ENCODE measurements at places on chromosomes 3 and 15.

GRCh38 chr3:118793176-118793575 lies 241.5 kb downstream of the IGSF11 start:
- no peak for DNase-seq

DNA sequence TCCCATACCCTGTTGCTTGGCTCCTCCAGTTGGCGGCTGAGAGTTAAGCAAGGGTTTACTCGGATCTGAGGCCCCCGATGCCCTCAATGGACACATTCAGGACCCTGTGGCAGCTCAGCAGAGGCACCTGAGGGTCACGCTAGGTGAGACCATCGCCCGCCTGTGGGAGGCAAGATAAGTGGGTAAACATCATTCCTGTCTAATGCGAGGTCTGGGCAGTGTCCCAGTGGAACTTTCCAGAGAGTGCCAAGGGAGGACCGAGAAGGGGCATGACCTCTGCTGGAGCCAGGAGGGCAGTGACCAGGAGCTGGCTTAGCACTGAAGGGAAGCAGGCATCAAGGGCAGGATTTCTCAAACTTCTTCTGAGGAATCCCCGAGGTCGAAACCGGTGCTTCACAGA lies 65.4 kb upstream of the SEC61A1 start:
- DNase-seq = no peak

DNA sequence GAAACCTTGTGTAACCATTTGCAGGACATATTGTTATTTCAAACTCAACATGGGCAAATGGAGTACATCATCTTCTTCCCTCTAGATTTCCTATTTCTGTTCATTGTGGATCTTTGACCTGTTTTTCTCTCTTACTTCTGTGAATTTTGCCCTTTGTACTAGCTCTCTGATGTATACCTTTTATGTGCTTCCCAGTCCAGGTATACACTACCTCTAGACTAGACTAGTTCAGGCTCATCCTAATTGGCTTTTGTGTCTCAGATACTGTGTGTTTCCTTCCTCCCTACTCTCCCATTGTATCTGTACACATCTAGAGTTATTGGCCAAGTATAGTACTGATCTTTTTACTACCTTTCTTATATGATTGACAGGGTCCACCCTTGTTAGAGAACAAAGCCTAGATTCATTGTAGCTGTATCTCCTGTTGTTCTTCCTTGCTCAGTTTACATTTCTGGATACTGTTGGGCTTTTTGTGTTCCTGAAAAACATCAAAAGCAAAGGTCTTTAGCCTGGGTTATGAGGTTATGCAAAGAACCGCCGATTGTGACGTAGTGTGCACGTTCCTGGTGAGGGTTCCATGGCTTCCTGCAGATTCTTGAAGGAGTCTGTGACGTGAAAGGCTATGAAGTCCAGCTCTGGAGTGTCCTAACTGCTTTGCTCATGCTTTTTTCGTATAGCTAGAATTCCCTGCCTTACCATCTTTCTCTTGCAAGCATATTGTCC lies 167.4 kb downstream of the KLHL25 start:
- no peak for DNase-seq

DNA sequence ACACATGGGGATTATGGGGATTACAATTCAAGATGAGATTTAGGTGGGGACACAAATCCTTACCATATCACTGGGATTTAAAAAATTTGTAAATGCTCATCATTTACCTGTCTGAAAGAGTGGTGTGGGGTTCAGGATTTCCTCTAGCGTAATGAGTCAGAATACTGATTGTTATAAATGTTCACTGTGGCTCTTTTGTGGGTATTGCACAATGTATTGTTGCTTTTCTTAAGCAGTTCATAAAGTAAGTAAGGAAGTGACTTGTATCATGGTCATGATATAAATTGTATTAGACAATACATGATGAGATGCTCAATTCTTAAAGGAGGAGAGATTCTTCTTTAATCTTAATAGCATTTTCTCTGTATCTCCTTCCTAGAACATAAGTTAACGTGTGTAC lies 262.1 kb downstream of the CNTN4 start:
- DNase-seq = no peak

DNA sequence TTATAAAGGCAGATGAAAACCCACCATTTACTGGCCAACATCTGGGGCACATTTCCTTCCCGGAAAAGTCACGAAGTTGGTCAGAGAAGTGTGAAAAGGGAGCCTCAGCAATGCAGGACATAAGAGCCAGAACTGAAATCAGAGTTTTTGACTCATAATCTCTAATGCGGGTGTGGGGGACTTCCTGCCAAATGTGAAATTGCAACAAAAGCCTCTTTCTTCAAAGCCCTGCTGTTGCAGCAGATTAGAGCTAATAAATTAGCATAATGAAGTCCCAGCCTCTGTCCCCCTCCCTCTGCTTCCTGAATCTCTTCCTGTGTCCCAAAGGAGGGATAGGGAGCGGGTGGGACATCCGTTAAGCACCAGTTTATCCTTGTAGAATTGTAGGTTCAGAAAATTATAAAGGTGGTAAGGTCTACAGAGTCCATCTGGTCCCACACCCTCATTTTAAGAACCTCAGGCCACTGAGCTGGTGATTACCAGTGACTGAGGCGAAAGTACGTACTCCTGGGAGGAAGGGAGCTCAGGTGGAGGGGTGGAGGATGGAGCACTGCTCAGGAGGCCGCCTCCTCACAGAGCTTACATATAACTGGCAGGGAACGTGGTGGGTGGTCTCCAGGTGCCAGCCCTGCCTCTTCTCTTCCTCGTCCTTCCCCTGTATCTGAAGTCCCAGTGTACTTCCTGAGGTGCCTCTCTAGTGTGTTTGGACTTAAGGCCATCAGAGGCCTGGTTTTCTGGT lies 35.0 kb downstream of the ST6GAL1 start:
- DNase-seq = no peak

- DNase-seq = no peak
Observed at GRCh38 chr15:63090472-63090871, 31.2 kb upstream of the LACTB start.

GRCh38 chr3:119769394-119770149 lies 12.3 kb upstream of the NR1I2 start:
- DNase-seq = no peak

- no peak for DNase-seq
Observed at GRCh38 chr3:18883571-18883970, 264.7 kb upstream of the KCNH8 start.

- DNase-seq = peak; percentile 56
Observed at GRCh38 chr3:53045518-53046170, at the start of gene SFMBT1. Gene SFMBT1, minus strand, starts transcription at chr3:53046073. Its CDS starts 76,945 bp downstream, at chr3:52969128.

DNA sequence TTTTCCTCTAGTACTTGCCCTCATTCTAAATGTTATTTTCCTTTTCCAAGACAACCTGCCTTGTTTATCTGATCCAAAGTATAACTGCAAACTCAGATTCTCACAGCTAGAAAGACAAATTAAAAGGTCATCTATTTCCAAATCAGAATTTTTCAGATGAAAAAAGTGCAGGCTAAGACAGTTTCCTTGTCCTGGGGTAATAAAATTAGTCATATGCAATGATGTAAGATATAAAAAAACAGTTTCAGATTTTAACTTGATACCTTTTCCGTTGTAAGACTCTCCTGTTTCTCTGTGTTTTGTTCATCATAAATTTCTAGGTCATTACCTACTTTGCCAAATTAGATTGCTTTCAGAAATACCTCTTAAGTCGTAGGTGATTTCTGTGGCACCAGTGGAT lies 238.4 kb upstream of the PEX5L start:
- DNase-seq = no peak

DNA sequence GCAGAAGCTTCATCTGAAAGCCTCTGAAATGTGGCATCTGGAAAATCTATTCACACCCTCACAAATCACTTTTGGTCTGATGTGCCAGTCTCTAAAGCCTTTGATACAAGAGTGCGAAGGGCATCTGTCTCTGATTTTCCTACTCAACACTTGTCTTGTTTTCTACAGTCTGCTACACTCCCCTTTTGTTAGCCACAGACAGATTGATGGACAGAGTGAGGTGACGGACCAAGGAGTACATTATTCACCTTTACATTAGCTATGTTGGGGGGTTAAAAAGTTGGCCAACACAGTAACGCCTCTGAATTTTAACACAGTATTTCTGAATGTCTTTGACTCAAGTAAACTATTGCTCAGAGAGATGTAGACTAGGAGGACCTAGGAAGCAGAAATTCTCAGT lies 63.1 kb downstream of the TNIK start:
- DNase-seq = no peak

- no peak for DNase-seq
Observed at GRCh38 chr3:45762647-45763302, 33.6 kb downstream of the SLC6A20 start.

- DNase-seq = no peak
Observed at GRCh38 chr15:68991723-68992122, 22.8 kb upstream of the NOX5 start.

DNA sequence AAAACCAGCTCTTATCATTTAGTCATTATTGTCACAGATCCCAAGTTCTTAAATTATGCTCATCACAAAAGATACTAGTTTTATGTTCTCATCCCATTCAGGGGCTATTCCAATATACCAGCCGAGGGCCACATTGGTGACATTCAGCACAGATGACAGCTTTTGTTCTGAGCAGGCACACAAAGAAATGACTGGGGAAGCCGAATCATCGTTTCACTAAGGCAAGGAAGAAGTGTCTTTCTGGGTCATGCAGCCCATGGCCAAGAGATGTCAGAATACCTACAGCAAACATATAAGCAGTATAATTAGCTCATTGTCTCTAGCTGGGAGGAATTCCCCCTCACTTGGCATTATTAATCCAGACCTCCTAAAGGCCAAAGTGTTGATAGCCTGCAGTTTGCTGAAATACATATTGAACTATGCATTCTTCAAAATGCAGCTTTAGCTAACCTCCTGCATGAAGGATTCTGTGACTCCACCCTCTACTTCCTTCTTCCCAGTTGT lies 100.2 kb downstream of the CNTN4 start:
- DNase-seq = no peak

GRCh38 chr3:47985381-47985780 lies 30.8 kb downstream of the MAP4 start:
- no peak for DNase-seq

- peak; percentile 31 for DNase-seq
Observed at GRCh38 chr15:67508407-67508806, 12.5 kb upstream of the C15orf61 start.

- peak; percentile 61 for DNase-seq
Observed at GRCh38 chr15:90035095-90035839, 34.1 kb downstream of the ZNF710 start.

DNA sequence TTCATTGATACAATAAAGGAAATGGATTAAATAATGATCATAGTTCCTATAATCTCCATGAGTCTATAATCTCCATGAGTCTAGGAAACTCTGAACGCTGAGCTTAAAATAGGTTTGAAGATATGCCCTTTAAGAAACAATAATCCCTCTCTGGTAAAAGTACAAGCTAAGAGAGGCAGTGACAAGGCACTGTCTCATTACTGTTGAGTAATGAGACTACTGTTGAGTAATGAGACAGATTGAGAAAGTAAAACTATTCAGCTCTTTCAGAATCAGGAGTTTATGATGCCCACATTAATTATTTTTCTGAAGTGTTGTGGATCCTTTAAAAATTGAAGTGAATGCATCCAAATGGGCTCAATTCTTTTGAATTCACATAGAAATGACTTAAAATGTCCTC lies 235.5 kb upstream of the THRB start:
- DNase-seq = no peak

- DNase-seq = peak; percentile 65
Observed at GRCh38 chr3:21752749-21753347, 1.8 kb upstream of the ZNF385D start.

DNA sequence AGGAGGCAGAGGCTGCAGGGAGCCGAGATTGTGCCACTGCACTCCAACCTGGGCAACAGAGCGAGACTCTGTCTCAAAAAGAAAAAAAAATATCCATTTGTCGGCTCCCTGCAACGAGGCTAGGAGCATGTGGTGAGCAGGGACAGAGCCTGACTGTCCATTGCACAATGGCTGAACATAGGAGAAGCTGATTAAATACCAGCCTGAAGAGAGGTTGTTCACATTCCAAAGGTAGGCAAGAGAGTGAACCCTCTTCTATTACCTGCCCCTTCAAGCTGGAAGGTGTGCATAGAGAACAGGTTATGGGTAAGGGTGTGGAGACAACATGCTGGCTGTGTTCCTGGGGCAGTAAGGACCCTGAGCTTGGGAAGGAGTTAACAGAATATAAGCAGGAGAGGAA lies 78.7 kb downstream of the DAPK2 start:
- DNase-seq = no peak

- DNase-seq = no peak
Observed at GRCh38 chr15:40929660-40930429, 705 bp downstream of the DLL4 start.

DNA sequence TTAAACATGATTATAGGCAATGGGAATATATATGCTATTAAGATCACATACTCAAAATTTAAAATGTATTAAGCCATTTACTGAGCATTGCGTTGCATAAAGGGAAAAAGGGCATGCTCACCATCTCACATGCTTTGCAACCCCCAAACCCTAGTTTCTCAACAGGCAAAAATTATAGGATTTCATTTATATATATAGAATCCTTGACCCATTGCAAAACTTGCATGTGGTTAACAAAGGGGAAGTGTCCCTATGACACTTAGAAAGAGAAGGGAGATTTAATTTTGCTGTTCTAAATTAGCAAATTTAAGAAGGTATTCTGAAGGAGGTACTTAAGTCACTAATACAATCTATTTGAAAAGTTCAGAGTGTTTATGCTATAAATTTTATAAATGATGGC lies 837.8 kb downstream of the DIPK2A start:
- no peak for DNase-seq

GRCh38 chr3:196357905-196358304 lies 19.7 kb upstream of the TM4SF19 start:
- DNase-seq = no peak

DNA sequence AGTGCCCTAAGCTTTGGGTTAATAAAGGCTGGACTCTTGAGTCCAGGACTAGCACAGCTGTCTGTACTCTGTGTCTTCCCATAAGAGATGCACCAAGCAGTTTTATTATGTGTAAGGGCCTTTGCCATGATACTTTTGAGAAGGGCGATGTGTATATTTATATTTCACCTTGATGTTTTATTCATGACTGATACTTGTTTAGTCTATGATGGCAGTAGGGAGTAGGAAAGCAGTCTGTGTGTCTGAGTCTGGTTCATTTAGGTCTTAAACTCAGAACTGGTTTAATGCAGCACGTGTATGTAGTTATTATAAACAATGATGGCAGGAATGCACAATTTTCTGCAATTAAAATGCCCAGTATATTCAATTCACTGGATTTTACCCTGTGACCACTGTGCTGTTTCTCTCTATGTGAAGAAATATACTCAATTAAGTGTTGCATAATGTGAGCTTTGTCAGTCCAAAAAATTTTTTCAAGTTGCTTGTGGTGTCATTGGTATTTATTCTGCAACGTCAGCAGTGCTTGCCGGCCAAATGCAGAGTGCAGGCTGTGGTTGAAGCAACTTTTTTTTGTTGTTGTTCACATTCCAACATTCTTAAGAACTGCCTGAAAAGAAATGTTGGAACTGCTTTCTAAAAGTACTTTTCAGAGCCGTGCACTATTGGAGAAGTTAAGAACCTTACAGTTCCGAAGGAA lies 423.7 kb upstream of the SEMA6D start:
- peak; percentile 97 for DNase-seq

- DNase-seq = peak; percentile 15
Observed at GRCh38 chr3:186544281-186544680, at the start of gene CRYGS. Gene CRYGS, minus strand, starts transcription at chr3:186544380. Its CDS starts 54 bp downstream, at chr3:186544326.

- DNase-seq = no peak
Observed at GRCh38 chr3:132116601-132117000, 81.8 kb upstream of the CPNE4 start.
